ENCODE measurements at places on chromosomes 16 and 17.

GRCh38 chr17:51147650-51148049, 5.7 kb upstream of the NME1 start:
- no peak for DNase-seq

- no peak for DNase-seq
Observed at GRCh38 chr17:35087731-35088355, 24.3 kb upstream of the RFFL start.

GRCh38 chr16:4891886-4892216, 44.6 kb downstream of the UBN1 start:
- DNase-seq = no peak

DNA sequence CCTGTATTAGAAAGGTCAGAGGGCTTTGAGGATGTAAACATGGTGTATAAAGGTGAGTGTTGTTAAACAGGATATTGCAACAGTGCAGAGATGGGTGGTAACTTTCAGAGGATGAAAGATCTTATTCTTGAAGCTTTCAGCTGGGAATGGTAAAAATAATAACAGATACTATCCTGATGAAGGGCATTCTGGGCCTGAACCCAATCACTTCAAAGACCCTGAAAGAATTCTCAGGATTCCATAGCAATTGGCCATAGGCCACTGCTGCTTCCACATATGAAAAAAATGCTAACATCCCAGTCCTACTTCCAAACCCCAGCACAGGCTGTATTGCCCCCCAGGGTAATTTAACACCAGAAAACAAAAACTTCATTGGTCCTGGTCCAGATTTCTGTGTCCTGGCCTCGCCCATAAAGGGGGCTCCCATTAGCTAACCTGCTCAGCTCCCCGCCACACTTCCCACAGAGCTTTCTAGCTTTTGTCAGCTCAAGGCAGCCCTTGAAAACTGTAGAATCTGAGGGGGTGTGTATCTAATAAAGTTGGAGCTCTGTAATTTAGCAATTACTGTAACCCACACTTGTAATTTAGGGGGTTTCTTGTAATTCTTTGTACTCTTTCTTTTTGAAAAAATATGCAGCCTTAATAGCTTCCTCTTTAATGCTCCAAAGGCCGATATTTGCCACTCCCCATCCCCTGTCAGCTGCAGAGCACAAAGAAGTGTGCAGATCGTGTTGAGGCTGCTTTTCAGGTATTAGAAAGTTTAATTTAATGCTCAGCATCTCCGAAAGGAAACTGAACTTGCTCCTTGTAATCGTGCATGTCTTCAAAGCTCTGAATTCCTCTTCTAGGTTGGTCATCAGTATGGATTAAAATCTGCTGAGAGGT, 371.5 kb downstream of the SEC14L1 start:
- DNase-seq = no peak

DNA sequence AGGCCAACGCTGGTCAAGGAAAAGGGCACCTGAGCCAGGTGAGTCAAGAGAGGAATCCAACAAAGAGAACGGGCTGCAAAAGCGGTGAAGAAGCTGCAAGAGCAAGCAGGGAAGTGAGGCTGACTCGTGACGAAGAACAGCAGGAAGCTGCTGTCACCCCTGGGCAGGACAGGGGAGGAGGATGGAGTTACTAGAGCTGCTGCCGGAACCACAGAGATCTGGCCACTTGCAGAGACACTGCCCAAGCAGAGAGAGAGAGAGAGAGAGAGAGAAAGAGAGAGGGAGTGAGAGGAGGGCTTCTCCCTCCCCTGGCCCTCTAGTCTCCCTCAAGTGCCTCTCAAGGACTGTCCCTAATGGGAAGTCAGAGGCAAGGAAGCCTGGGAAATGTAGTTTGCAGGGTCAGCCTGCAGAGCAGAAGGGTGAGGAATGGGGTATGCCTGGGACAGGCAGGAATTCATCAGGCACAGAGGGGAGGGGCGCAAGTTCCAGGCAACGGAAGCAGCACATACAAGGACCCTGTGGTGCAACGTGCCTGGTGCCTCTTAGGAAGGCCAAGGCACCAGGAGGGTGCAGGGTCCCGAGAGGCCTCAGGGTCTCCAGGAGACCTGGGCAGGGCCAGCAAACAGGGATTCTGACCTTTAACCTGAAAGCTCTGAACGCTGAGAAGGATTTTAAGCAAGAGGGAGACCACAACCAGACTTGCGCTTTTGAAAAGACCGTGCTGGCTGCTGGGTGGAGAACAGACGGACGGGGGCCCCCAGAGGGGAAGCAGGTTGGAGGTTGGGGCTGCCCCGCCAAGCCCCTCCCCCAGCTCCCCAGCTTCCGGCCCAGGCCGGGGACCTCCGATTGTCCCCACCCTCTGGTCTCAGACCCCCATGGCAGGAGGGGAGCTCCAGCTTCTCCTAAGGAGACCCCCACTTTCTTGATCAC, 45.8 kb upstream of the CIBAR2 start:
- no peak for DNase-seq

Data from trophoblast cell (in vitro differentiated cells and primary cell).